Sigmoid colon (tissue), 7 donors: ENCODE measurements at places on chromosomes 11 and 22. TPM values are rescaled to one million over a fixed set of nuclear protein-coding genes. Genes with fewer than 3 reads are reported as not detected.

DNA sequence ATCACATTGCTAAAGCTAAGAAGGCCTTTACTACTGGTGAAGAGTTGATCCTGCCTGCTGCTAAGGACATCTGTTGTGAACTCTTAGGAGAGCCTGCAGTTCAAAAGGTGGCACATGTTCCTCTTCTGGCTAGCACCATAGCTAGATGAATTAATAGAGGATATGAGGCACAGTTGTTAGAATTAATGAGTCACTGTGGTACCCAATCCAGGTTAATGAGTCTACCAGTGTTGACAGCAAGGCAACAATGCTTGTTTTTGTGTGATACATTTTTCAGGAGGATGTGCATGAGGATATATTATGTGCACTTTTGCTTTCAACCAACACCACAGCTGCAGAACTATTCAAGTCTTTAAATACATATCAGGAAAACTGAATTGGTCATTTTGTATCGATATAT is 12.0 kb downstream of the C11orf58 start:
- no peaks in the 10 kb centered on the region for H3K27me3 ChIP-seq
- H3K27ac ChIP-seq = no peak overlapping the region
- peaks cover 57% of the 10 kb centered on the region for H3K36me3 ChIP-seq
- H3K4me3 ChIP-seq = no peak overlapping the region
- DNase-seq = no peak

DNA sequence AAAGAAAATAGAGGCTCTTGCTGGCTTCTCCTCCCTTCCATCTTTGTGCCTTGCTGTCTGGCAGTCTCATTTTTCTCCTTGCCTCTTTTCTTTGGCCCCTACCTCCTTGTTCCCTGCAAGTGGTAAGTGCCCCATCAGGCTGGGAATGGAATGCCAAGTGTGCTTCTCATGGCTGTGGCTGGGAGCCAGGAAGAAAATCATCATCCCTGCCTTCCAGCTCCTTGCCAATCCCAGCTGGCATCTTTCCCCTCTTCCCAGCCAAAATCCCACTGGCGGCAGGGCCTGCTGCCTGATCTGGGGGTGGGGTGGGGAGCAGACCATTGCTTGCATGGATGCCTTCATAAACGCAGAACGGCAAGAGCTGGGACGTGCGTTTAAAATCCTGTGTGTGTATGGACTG is 27.0 kb upstream of the SLC25A18 start:
- no peak for DNase-seq
- H3K27ac ChIP-seq = no peak overlapping the region
- H3K4me3 ChIP-seq = no peak overlapping the region
- H3K36me3 ChIP-seq = no peaks in the 10 kb centered on the region
- H3K27me3 ChIP-seq = no peaks in the 10 kb centered on the region
- H3K4me1 ChIP-seq = no peaks in the 10 kb centered on the region

DNA sequence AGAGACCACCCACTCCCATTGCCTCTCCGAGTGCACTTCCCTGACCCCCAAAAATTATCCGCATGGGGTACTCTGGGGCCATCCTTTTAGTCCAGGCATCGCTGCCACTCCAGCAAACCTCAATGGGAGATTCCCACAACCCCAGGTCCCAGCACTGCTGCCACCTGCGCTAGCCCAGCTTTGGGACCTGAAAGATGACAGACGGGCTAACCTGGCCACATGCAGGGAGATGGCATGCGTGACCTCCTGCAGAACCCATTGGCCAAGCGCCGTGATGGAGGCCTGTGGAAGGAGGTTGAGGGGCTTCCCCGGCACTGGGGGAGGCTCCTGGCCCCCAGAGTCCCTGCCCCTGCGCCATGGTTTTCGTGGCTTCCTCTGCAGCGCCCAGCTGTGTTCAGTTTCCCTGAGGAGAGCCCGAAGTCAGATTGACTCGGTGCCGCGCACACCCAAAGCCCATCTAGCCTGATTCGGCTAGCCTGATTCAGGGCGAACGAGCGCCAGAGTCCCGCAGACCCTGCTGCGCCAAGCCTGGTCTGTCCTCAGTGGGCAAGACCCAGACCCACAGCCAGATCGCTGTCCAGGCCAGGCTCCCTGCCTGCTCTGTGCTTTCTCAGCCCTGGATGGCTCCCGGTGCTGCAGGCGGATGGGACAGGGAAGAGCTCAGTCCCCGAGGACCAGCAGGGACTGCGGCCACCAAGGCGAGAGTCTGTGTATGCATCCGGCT is 751 bp upstream of the WNT7B start:
- H3K27ac ChIP-seq = no peak overlapping the region
- DNase-seq = no peak
- H3K36me3 ChIP-seq = no peaks in the 10 kb centered on the region
- H3K27me3 ChIP-seq = peaks cover 63% of the 10 kb centered on the region
- H3K4me3 ChIP-seq = no peak overlapping the region

GRCh38 chr11:107570015-107570414 is 4.5 kb upstream of the ALKBH8 start:
- DNase-seq = no peak
- H3K27ac ChIP-seq = no peak overlapping the region
- no peaks in the 10 kb centered on the region for H3K27me3 ChIP-seq
- H3K4me1 ChIP-seq = peaks cover 5% of the 10 kb centered on the region
- no peak overlapping the region for H3K4me3 ChIP-seq

DNA sequence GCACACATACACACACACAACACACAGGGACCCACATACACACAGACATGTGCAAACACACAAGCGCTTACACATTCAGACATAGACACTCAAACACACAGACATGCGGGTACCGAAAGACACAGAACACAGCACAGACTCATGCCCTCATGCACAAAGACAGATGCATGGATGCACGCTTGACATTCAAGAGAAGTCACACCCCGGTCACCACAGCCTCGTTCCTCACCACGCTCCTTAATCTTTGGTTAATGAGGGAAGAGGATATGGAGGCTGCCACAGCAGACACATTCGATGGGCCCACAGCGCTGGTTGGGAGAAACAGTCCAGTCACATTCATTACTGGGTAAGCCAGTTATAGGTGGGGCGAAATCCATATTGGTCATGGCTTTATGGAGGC is 51.9 kb upstream of the EIF3D start:
- no peak for DNase-seq
- H3K4me1 ChIP-seq = peaks cover 4% of the 10 kb centered on the region
- H3K36me3 ChIP-seq = no peaks in the 10 kb centered on the region

GRCh38 chr11:124758355-124759265 is 3.5 kb downstream of the ESAM start:
- H3K27me3 ChIP-seq = peaks cover 96% of the 10 kb centered on the region
- H3K36me3 ChIP-seq = no peaks in the 10 kb centered on the region
- peak; percentile 82 for DNase-seq
- H3K4me1 ChIP-seq = peaks cover 47% of the 10 kb centered on the region

DNA sequence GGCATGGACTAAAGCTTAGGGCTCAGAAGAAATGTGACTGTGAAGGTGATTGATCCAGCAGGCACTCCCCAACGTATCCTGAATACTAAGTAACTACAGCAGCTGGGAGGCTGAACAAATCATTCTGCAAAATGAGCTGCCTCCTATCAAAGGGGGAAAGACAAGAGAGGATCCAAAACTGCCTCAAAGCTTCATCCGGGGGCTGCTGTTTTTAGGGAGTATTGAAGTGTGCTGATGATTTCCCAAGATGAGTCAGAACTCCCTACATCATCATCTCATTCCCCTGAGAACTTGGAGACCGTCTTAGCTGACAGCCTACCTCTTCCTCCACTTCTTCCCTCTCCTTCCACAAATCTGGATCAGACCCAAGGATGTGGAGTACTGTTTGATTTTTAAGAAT is 108.4 kb upstream of the GRAMD1B start:
- no peak for DNase-seq
- peaks cover 3% of the 10 kb centered on the region for H3K27me3 ChIP-seq
- H3K4me3 ChIP-seq = no peak overlapping the region
- no peaks in the 10 kb centered on the region for H3K4me1 ChIP-seq
- H3K27ac ChIP-seq = no peak overlapping the region

DNA sequence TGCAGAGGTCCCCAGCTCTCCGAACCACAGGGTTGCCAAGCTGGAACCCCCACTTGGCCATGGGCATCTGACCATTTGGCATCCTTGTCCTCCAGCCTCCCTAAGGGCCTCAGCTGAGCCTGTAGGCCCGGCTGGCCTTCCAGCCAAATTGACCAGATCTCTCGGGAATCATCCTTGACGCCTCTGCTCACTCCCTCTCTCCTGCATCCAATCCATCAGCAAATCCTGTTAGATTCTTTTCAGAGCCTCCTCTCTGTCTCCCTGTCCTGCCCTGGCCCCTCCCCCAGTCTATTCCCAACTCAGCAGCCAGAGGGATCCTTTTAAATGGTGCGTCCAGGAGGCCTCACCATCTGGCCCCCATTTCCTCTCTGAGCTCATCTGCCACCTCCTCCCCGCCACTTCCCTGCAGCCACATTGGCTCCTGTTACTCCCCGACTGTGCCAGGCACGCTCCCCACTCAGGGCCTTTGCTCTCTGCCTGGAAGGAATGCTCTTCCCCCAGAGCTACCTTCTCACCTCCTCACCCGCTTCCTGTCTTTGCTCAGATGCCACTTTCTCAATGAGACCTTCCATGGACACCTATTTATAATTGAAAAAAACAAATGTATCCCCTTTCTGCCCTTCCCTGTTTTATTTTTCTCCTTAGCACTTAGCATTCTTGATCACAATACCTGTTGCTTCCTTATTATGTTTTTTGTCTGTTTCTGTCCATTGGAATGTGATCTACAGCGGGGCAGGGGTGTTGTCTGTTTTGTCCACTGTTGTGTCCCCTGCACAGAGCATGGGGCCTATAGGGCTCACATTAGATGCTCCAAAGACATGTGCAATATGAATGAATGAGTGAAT is 78.1 kb downstream of the NFAM1 start:
- H3K27ac ChIP-seq = no peak overlapping the region
- H3K4me1 ChIP-seq = no peaks in the 10 kb centered on the region
- no peaks in the 10 kb centered on the region for H3K27me3 ChIP-seq
- no peak for DNase-seq

DNA sequence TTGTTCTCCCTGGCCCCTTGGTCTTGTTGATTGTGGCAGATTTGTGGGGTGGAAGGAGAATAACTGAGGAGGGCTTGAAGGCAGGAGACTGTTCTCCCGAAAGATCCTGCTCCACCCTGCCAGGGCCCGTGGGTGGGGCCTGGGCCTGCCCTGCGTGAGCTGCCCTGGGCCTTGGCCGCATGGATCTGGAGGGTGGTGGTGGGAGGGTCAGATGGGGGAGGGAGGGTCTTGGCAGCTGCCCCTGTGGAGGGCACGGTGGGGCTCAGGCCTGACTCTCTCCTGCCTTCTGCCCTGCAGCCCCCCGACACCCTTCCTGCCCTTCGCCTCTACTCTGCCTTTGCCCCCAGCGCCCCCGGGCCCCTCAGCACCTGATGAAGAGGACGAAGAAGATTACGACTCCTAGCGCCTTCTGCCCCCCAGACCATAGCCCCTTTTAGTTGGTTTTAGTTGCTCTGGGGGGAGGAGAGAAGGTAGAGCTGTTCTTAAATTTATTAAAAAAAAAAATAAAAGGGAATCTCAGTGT is 1.9 kb downstream of the DRAP1 start:
- H3K36me3 ChIP-seq = peaks cover 8% of the 10 kb centered on the region
- H3K27ac ChIP-seq = no peak overlapping the region
- H3K27me3 ChIP-seq = no peaks in the 10 kb centered on the region
- H3K4me1 ChIP-seq = no peaks in the 10 kb centered on the region
- H3K4me3 ChIP-seq = no peak overlapping the region
- no peak for DNase-seq

GRCh38 chr11:61963282-61964057 is 4.0 kb downstream of the FTH1 start:
- H3K4me3 ChIP-seq = no peak overlapping the region
- H3K27ac ChIP-seq = peak overlapping the region; percentile 99
- H3K4me1 ChIP-seq = peaks cover 62% of the 10 kb centered on the region

DNA sequence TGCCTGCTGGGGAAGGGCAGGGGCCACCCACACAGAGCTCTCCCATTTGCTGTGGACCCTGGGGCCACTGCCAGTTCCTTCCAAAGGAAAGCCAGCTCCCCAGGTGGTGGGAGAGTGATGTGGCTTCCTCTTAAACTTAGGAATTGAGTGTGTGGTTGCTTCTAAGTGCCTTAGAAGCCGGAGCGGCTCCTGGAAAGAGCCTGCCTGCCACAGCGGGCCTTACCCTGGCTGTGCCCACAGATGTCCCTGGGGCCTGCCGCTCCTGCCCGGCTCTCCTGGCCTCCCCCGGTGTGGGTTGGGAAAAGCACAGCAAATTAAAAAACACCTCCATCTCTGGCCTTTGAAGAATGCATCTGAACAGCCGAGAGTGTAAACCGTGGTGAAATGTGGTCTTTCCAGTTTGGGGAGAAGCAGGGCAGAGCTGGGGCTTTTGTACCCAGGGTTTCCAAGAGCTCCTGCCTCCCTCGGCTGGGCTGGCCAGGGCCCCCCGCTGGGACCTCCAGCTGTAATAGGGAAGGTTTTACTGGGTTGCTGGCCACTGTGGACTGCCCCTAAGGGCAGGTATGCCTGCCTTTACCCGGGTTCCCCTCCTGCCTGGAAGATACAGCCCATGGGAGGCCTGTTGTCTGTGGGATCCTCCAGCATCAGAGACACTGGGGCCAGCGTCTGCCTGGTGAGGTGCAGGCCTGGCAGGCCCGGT is 30.2 kb downstream of the LRP5 start:
- no peak overlapping the region for H3K4me3 ChIP-seq
- peaks cover 79% of the 10 kb centered on the region for H3K4me1 ChIP-seq
- no peak for DNase-seq
- no peaks in the 10 kb centered on the region for H3K36me3 ChIP-seq
- peak overlapping the region; percentile 86 for H3K27ac ChIP-seq
- no peaks in the 10 kb centered on the region for H3K27me3 ChIP-seq

DNA sequence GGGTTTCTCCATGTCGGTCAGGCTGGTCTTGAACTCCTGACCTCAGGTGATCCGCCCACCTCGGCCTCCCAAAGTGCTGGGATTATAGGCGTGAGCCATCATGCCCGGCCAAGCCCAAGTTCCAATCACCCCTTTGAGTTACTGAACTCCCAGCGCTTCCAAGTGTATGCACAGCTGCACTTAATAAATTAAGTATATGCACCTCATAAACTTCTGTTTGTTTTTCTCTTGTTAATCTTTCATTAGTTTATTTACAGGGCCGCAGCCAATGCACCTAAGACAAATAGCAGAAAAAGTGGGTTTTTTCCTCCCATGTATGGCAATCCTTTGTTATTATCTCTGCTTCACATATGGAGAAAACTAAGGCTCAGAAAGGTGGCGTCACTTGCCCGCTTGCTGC is 21.3 kb downstream of the SYN3 start:
- H3K4me3 ChIP-seq = no peak overlapping the region
- no peak overlapping the region for H3K27ac ChIP-seq
- no peaks in the 10 kb centered on the region for H3K36me3 ChIP-seq
- H3K4me1 ChIP-seq = no peaks in the 10 kb centered on the region
- DNase-seq = no peak

- DNase-seq = peak; percentile 80
- peak overlapping the region; percentile 96 for H3K27ac ChIP-seq
- peaks cover 52% of the 10 kb centered on the region for H3K4me1 ChIP-seq
- peak overlapping the region; percentile 85 for H3K4me3 ChIP-seq
- H3K36me3 ChIP-seq = no peaks in the 10 kb centered on the region
Observed at GRCh38 chr22:19121631-19122142, 525 bp downstream of the DGCR2 start.

The PGM2L1 gene
- 13.4 TPM for total RNA-seq

The HBD gene
- total RNA-seq = not detected

The GLYATL1 gene
- total RNA-seq = not detected

The PIK3IP1 gene
- total RNA-seq = 55.0 TPM

The POU2AF2 gene
- total RNA-seq = not detected

The SCN2B gene
- 1.3 TPM for total RNA-seq

The MPEG1 gene
- total RNA-seq = 11.7 TPM

The OR8D4 gene
- total RNA-seq = not detected

The PIWIL4 gene
- 4.3 TPM for total RNA-seq
